ENCODE measurements at places on chromosomes 2 and 18.

DNA sequence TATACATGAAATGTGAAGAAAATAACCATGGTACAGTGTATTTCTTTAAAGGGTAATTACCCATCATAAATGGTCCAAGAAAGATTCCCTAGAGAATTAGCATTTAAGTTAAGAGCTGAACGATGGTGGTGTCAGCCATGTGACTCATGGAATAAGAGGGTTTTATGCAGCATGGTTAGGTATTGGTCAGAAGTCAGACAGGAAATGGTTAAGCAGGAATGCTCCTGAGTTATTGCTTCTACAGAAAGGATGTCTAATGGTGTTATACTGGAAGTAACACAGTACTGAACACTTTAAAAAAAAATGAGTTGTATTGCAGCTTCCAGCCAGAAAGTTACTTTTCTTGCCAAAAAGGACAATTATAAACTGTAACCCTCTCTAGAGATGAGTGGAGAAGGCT, 72.7 kb upstream of the UBE2E3 start:
- DNase-seq = no peak

- DNase-seq = no peak
These were observed 195.9 kb downstream of the NEDD4L start for GRCh38 chr18:58239879-58240278.

DNA sequence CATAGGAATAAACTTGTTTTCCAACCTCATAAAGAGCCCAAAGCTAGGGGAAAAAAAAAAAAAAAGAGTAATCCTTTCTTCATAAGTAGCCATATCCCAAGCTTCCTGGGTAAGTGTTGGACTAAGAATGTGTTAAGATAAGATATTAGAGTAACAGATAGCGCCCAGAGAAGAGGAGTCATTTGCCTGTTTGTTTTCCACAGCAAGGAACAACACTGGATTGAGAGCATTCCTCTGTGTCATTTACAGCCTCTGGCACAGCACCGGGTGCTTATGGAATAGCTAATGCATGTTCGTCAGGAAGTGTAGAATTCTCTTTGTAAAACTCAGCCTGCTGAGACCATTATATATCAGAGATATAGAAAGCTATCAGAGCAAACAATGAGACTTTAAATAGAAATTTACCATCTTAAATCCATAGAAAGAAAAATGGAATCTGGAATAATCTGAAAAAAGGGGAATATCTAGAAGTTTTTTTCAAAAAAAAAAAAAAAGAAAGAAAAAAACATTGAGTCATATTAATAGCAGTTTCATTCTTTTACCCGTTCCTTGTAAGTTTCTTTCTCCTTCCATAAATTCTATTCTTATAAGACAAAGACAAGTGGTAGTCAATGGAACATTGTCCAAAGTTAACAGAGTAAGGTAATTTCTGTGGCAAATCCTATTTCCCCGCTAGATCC, 37.6 kb downstream of the LRP2 start:
- DNase-seq = no peak

DNA sequence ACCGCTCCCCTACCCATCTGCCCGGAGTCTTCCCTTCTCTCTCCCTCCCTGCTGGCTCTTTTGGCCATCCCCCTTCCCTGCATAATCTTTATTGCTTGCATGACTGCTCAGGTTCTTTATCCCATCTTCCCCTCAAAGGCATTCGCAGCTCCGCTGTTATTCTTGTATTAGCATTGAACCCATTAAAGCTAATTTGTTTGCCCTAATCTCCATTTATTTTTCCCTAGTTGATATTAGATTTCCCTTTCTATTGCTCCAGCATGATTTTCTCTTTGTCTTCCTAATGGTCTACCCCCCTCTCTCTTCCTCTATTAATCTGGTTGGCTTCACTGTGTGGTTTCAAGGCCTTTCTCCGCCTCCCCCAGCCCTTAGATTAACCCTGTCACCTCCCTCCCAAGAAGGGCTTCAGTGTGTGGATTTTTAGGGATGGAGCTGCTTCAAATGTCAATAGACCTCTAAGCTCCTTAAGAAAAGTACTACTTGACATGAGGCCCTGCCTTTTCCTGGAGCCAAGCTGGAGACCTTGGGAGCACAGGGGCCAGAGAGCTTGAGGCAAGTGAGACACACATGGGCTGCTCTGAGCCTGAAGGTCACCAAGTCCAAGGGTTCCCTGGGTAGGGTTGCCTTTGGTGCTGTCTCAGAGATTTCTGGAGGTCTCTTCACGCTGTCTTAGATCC, 20.1 kb downstream of the PAX8 start:
- DNase-seq = no peak

DNA sequence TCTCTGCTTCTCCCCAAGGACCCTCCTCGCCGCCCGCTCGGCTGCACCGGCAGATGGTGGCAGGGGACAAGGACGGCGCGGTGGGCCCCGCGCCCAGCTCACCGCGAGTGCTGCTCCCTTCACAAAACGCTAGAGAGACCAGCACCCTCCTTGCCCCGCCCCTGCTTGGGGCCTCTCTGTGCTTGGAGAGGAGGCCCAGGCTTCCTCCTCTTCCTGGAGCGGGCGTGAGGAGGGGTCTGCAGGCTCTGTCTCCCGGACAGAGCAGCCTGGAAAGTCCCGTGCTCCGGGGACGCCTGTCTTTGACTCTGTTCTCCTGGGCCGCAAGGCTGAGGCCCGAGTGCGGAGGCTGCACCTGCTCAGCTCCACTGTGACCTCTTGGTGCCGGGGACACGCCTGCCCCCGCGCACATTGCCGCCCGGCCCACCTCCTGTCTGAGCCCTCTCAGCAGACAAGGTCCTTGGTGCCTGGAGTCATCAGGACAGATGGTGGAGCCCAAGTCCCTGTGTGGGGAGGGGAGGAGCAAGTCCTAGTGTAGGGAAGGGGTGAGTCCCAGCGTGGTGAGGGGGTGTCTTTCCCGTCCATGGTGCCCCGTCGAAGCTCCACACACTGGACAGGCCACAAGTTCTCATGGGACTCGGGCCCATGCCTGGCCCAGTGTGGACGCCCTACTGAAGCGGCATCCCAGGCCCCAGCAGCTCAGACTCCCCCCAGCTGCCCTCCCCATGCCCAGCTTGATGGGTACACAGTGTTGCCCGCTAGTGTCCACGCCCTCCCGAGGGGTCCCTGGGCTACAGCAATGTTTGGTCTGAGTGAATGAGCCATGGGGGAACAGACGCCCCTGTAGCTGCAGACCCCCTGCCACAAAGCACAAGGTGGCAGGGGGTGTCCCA, 33.8 kb downstream of the RTP5 start:
- DNase-seq = no peak

DNA sequence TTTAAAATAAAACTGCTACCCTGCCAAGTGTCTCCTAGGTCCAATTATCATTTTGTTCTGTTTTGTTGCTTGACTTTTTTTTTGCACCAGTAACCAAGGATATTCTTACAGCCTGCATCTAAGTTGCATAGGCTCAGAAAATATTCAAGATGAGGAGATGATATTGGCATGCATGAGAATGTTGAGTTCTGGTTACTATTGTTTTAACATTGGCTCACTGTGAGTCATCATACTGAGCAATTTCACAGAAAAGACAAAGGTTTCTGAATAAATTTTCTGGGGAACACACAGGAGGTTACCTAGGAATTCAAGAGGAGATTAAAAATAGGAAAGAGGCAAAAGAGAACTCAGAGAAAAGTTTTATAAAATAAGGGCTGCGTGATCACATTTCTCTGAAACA, 84.8 kb upstream of the POU3F3 start:
- DNase-seq = no peak

GRCh38 chr2:129297430-129297829, 682.0 kb upstream of the RAB6C start:
- no peak for DNase-seq

- DNase-seq = no peak
These were observed 158.8 kb upstream of the SLC39A10 start for GRCh38 chr2:195498176-195498575.

GRCh38 chr18:54134053-54134452, 90.4 kb downstream of the MBD2 start:
- no peak for DNase-seq

GRCh38 chr2:203809084-203809521, 58.5 kb upstream of the CTLA4 start:
- no peak for DNase-seq

Measured in NCI-H1092 treated with DMSO at 0.1 percent for 48 hours (cell line).